ENCODE measurements at places on chromosomes 3 and 15.
A peak's percentile ranks its signal among the peaks of the same experiment; 100 is the strongest.

DNA sequence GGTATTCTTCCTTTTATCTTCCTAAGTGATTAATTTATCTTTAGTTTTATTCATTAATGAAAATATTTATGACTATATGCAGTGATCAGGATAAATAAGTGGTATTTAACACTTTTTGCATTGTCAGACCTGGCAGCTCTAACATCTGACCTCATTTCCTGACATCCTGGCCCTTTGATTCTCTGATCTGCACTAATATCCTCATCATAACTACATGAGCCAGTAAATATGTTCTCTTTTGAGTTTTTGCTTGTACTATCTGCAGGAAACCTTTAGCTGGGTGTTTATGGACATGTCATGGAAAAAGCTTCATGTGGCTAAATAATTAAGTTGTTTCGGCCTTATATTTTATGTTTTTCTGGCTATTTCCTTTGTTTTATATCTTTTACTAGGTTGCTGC lies 10.5 kb downstream of the NKTR start:
- DNase-seq, result no peak

DNA sequence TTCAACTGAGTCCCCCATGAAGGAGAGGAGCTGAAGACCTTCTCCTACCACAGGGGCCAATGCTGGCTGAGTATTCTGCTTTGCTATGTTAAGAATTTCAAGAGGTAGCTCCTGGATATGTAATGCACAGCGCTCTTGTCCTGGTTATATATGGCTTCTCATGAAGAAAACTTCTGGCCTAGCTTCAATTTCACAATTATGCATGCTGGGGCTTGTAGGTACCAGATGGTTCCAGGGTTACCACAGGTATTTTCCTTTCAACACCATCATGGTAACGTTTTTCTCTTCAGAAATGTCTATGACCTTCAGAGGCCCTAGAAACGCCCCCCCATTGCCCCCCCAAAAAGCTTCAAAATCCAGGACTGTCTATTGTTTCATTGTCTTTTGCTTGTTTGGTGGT lies 311.7 kb upstream of the ICE2 start:
- DNase-seq, result no peak

DNA sequence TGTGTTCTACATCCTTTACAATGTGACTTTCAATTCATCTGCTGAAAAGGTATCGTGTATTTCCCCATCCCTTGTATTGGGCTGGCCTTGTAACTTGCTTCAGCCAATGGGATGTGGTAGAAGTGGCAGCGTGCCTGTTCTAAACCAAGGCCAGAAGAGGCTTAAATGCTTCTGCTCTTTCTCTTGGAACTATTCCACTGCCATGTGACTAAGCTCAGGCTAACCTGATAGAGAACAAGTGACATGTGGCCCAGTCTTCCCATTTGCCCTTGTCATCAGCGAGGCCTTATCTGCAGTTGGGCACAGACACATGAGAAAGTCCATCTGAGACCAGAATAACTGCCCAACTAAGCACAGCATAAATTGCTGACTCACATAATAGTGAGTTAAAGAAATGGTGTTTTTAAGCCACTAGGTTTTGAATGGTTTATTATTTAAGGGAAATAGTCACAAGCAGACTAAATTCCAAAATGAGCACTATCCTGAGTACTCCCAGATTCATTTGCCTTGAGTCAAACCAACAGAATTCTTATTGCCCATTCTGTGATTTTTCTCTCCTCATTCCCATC lies 230.2 kb downstream of the CPNE4 start:
- no peak for DNase-seq

DNA sequence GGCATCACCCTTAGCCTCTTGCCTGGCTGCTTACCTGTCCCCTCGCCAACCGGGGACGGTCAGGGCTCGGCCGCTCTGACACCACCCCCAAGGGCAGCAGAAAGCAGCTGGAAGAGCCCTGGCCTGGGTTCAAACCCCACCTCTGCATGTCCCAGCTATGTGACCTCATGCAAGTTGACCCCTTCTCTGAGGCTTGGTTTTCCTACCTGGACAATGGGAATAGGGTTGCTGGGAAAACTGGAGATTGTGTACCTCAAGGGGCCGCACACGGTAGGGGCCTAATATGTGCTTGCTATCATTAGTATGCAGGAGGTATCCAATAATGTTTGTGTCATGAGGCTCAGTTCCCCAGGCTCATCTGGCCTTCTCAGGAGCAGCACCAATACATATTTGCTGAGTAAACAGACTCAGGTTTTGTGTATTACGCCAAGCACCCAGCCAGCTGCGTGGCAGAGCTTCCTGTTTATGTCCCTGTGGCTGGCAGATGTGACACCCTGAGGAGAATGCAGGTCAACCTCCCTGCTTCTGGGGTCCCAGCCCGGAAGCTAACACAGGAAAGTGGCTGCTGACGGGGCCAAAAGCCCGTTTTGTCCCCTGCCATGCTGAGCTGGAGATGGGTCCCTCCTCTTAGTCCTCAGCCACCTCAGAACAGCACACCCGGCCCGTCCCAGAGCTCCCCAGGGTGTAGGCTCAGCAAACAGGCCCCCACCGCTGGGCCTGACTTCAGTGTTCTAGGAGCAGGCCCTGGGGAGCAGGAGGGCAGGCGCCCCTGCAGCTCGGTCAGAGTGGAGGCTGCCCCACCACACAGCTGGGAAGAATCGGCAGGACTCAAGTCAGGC lies 29.7 kb downstream of the PLXND1 start:
- peak; percentile 63 for DNase-seq

- DNase-seq, result no peak
Observed at GRCh38 chr3:12965999-12966846, 107.0 kb downstream of the IQSEC1 start.
